T-cell (primary cell): ENCODE measurements at places on chromosomes 7 and 10. TPM values are rescaled to one million over a fixed set of nuclear protein-coding genes. Genes with fewer than 3 reads are reported as not detected.

SPDYE2B gene
- not detected for total RNA-seq

HTR7 gene
- not detected for total RNA-seq

UBTD1 gene
- 1.0 TPM for total RNA-seq

PHKG1 gene
- 2.6 TPM for total RNA-seq

- peak; percentile 35 for DNase-seq
Measured at GRCh38 chr7:44072364-44073231, 7.2 kb upstream of the PGAM2 start.

- no peak for DNase-seq
Measured at GRCh38 chr10:104230490-104230889, 1.7 kb downstream of the CFAP43 start.

- no peak for DNase-seq
Measured at GRCh38 chr7:49520951-49521350, 252.5 kb upstream of the VWC2 start.

DNA sequence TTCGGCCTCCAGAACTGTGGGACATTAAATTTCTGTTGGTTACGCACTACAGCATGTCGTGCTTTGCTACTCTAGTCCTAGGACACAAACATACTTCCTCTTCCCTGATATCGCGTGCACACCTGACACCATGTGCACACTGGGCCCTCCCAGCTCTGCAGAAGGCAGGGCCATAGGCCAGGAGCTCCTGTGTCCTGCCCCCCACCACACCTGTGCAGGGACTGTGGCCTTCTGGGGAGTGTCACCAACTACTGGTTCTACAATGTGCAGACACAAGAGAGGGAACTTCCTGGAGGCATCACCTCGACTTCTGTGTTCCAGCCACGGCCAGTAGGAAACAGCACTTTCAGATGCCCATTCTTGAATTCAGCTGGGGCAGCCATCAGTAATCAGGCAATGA, 646.4 kb upstream of the MGMT start:
- no peak for DNase-seq

DNA sequence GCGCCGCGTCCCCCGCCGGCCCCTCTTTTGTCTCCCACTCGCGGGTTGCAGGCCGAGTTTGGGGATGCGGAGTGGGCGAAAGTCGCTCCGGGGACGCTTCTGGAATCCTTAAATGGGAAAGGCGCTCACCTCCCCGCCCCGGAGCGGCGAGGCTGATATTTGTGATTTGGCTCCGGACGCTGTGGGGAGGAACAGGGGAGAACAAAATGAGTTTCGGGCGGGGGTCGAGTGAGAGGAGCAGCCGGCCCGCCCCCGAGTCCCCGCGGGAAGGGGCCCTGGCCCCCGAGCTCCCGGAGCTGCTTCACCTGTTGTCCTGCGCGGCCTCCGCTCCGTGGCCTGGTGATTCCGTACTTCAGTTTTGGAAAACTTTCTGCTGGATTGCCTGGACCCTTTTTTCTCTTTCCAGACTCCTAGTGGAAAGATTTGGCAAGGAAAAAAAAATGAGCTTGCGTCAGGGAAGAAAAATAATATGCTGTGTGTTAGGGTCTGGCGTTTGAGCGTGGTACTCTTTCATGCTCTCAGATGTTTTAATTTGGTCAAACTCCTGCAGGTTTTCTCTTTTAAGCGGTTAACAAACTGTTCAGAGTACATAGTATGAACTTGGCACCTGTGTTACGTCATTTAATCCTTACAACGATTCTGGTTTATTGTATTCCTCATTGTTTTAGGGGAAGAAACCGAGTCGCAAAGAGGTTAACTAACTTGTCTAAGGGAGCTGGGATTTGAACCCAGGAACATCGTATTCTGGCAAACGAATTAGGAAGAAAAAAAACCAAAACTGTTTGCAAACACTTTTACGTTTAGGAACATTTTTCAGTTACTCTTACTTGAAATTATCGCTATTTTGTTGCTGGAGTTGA, 924 bp downstream of the BMPR1A start:
- no peak for DNase-seq

SPDYE3 gene
- total RNA-seq: not detected

DNA sequence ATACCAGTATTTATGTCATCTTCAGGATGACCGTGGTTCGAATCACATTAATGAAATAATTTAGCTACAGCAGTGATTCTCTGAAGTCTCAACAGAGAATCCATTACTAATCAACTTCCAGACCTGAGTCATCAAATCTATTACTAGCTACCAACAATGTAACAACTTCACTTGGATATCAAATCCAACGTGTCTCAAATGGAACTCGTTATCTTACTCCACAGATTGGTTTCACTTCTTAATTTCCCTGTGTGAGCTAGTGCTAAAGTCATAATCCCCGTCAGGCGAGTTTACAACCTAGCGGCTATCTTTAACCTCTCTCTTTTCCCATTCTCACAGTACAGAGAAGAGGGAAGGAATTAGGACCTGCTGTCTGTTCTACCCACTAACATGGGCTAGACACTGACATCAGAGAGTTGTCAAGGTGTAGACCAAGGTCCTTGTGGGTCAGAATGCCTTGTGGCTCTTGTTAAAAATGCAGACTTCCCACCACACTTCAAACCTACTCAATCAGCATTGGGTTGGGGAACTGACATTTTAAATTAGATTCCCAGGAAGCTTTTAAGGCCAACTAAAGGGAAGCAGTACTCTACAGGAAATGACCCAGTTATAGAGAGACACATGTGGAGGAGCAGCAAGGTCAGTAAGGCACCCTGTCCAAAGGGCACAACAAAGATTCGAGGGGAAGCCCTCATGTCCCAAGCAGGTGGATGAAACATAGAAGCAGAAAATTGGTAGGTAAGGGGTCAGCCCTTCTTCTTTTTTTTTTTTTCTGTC, 57.3 kb upstream of the GSAP start:
- DNase-seq: no peak

DNA sequence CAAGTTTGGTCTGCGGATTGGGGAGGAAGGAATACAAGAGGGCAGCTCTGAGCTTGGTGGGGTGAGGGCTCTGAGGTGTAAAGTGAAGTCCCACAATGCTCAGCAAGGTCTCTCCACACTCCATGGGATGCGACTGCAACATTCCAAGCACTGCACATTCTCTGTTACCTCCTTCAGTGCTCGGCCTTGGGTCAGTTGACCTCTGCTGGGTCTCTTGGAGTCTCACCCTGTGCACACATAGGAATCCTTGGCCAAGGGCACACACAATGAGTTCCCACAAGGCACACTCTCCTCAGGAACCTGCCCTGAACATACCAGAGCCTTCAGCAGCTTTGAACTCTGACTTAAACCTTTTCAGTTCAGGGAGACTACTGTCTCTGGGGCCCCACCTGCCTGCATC, 2.4 kb upstream of the WDFY4 start:
- no peak for DNase-seq

DNA sequence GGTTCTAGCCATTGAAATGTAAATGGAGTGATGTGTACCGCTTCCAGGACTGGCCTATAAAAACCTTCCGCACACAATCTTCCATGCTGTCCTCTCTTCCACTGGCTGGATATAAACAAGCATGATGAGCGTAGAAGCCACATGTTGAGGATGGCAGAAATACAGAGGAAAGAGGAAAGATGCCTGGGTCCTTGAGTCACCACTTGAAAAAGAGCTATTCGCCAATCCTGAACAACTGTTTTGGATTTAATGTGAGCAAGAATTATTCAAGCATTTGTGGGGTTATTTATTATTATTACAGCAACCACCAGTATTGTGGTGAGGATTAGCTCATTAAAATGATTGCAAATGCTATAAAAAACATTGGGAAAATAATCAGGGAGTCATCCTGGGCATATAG, 45.8 kb upstream of the PLXNA4 start:
- no peak for DNase-seq

HYAL4 gene
- not detected for total RNA-seq

TEX47 gene
- total RNA-seq: not detected

CBX3 gene
- total RNA-seq: 155 TPM

GRB10 gene
- 11.1 TPM for total RNA-seq

DNA sequence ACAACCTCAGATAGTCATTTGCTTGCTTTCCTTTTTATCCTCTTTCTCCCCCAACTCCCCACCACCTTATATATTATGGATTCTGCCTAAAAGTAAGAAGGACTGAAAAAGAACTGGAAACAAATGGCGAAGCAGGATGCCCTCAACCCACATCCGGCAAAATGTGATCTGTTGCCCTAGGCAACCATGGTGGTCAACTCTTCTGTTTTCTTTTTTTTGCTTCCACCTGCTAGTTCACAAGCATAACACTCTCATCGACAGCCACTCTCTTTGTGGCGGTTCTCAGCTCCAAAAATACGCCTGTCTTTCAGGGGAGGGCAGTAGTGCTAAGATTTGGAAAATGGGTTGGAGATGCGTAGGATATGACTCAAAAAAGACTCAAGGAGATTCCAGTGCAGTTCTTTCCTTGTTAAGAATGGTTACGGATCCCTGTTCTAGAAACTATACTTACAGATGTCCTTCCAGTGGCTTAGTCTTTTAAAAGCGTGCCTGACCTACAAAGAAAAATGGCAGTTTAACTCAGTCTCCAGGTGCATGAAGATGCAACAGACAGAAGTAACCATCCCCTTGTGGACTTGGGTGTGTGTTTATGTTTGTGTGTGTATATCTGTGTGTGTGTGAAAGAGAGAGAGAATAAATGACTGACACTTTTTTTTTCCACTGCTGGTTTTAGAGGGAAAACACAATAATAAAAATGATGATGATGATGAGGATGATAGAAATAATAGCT, 10.7 kb downstream of the APBB1IP start:
- peak; percentile 58 for DNase-seq
